ENCODE measurements at places on chromosomes 5 and 9.

- no peak for DNase-seq
Measured at GRCh38 chr5:6791031-6791430, 77.8 kb downstream of the TENT4A start.

GRCh38 chr9:120891245-120891883, 14.4 kb upstream of the PHF19 start:
- DNase-seq, result peak; percentile 72

DNA sequence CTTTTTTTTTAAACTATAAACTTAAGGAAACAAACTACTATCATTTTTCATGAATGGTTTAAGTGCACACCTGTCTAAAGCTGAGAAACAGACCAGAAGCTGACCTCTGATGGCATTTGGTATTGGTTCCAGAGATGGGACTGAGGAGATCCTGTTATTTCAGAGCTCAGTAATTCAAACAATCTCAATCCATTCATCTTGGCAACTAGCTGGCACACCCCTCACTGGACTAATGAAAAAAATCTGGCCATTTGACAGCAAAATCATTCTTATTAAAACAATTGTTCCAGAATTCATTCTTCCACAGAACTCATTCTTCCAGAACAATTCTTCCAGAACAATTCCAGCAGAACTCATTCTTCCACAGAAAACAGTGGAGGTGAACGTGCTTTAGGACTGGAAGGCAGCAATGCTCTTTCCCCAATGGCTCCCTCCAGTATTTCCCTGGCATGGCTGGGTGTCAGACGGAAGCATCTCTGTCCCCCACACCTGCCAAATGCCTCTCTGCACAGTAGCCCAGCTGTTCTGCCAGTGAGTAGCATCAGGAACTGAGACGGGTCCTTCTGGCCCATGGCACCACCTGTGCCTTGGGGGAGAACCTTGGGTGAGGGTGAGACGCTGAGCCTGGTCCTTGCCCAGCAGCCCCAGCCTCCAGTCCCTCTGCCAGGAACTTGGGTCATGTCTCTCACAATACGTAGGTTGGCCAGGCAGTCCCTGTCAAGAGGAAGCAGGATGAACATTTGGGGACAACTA, 87.5 kb upstream of the EQTN start:
- DNase-seq, result no peak

- DNase-seq, result no peak
Measured at GRCh38 chr9:12748016-12748415, 26.8 kb upstream of the LURAP1L start.

DNA sequence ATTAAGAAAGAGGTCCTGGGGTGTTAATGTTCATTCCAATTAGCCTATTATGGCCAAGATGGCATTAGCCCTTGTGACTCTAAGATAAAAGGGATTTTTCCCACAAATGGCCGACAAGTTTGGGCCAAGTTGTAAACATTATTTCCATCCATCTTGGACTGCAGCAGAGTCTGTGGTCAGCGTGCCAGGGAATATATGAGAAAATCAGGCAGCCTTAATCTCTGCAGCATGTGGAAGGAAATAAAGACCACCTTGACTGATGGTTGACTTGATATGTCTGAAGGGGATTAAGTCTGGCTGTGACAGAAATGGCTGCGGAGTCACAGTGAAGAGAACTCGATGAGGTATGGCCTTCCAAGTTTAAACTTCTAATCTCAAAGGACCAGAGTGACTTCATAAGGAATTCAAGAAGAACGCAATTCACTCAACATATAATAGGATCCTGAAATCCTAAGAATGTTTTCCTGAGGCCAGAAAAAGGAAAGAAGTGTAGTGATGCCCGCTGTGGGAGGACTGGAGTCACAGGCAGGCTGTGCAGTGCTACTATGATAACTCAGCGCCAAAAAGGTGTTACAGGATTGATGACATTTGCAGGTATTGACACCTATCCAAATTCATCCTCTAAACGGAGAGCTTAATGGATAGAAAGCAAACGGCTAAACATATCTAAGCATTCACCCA, 287.1 kb downstream of the SEC61B start:
- DNase-seq, result no peak

DNA sequence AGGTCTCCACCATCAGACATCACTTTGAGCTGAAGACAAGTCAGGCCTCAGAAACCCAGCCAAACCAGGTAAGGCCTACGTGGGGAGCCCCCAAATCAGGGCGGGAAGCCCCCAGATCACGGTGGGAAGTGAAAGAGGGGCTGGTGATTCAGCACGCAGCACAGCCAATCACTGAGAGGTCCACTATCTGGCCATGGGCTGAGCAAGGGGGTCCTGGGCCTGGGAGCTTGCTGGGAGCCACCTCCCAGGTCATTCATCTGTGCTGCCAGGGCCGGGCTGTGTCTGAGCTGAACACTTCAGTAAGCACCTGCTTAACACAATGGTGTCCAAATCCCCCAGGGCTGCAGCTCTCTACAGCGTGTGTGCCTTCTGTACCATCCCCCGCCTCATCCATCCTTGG, 15.5 kb downstream of the MED10 start:
- DNase-seq, result no peak

DNA sequence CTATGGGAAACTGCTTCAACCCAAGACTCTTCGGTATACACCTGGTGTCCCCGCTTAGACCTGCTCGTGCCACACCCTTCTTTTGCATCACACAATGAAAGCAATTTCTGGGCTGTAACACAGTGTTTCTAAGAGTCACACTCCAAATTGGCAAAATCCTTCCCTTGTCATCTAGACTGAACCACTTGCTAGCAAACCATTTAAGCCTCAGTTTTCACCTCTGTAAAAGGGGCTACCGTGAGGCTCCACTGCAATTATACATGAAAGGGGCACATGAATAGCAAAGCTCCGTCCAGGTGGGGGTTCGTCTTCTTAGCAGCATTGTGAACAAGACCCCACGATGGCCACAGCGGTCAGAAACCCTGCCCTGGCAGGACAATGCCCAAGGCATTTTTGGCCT, 166.8 kb downstream of the PAX5 start:
- DNase-seq, result no peak

DNA sequence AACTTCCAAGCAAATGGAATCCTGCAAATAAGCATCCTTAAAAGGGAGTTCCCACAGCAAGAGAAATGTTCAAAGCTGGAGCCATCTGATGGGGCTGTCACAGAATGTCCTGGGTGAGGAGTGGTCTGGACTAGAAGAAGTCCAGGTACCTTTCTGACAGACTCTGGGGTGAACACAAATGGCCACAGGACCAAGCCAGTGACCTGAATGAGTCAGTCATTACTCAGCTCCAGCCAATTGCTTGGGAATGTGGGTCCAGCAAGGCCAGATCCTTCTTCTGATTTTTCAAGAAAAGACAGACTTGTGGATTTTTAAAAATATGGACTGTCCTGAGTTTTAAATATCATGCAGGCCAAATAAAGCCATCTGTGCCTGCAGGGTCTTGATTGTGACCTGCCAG, 30.1 kb downstream of the GALNT10 start:
- no peak for DNase-seq

DNA sequence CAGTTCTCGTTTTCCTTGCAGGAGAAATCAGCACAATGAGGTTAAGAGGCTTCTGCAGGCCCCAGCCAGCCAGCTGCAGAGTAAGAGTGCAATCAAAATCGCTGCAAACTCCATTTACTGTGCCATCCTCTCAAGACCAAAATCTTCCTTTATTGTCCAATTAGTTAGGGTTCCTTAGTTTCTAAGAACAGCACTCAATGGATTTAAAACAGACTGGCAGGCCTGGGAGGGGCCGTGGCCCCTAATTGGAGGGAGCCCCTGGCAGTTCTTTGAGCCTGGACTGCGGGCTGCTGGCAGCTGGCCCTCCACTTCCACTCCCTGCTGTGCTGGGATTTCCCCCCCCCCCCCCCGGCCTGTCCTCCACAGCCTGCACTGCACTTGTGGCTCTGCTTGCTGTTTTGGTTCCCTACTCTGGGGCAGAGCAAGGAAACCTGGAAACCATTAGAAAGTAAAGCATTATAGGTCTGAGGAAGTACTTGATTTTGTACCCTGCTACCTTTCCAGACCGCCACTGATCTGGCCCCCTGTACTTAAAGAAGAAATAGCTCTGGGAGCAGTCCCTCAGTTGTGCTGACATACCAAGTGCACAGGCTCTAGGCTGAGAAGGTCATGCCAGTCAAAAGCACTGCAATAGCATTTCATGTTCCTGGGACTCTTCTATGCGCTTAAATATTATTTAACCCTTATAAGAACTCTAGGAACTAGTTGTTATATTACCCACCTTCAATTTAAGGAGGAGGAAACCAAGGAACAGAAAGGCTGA, 129.0 kb downstream of the APBA1 start:
- no peak for DNase-seq

DNA sequence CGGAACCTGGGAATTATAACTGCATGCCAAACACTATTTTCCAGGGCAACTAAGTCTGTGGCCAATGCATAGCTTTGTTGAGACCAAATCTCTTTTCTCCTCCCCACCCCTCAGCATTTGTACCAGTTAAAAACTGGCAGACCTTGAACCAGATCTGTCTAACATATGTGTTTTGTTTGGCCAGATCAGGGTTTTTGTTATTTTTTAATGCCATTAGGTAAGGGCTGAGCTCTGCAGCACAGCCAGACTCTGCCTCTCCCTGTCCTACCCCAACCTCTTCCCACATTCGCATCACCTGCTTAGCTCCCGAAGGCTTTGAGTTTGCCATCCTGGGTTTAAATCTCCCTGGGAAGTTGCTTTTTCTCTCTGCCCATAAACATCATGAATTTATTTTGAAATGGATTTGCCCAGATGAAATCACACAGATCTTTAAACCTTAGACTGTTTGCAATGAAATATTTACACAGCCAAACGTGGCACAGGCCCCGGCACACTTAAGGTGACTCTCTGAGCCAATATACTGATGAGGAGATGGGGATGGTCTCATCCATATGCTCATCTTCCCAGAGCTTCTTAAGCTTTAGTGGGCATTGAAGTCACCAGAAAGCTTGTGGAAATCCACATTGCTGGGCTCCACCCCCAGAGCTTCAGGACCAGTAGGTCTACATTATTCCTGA, 54.0 kb upstream of the ALDH1B1 start:
- DNase-seq, result no peak

- DNase-seq, result no peak
Measured at GRCh38 chr9:76302543-76302942, 91.7 kb downstream of the RFK start.

DNA sequence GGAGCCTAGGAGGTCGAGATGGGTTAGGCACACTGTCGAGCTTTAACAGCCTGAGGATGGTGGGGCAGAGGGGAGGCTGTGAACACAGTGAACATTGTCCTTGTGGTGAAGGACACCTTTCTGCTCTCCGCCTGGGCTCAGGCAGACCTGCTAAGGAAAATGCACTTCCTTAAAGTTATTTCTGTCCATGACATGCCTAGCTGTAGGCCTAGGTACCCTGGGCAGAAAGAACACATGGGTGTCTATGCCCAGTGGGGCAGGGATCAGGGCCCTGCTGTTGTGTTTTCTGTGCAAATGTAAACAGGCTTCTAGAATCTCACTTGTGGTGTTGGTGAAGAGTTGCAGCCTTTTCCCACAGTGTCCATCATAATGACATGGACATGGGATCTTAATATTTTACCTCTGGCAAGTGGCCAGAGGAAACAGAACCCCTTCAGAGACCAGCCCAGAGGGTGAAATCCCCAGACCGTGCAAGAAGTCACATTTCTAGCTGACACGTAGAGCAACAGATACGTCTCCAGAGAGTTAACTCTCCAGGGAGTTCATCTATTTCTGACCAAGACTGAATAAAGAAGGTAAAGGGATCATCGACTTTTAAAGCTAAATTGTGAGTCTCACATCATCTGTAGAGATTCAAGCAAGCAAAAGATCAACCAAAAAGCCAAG, 79.2 kb downstream of the C9orf152 start:
- no peak for DNase-seq

GRCh38 chr5:164097749-164098148, 592.3 kb downstream of the MAT2B start:
- no peak for DNase-seq

DNA sequence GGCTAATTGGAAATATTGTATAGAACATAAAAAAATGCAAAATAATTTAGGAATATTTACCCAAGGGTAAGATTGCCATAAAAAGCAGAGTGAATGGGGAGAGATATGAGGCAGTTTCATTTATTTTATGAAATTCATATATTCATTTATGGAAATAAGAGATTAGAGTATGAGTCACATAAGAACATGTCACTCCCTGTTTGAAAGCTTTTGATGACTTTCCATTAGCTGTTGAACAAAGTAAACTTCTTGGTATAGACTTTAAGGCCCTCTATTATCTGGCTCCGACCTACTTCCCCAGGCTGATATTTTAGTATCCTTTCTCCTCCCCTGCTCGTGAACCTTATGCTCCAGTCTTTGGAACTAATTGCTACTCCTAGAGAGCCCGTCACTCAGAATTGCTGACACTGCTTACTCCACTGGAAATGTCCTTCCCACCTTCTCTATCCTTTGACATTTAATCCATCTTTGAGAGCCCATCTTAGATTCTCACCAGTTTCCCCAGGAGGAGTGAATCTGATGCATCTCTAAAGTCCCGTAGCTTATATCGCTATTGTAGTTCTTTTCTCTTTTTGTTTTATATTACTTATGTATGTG, 8.9 kb upstream of the ACTBL2 start:
- no peak for DNase-seq

- DNase-seq, result no peak
Measured at GRCh38 chr9:17631396-17631795, 52.5 kb downstream of the SH3GL2 start.

- no peak for DNase-seq
Measured at GRCh38 chr5:149640350-149640999, 59.2 kb downstream of the ARHGEF37 start.

DNA sequence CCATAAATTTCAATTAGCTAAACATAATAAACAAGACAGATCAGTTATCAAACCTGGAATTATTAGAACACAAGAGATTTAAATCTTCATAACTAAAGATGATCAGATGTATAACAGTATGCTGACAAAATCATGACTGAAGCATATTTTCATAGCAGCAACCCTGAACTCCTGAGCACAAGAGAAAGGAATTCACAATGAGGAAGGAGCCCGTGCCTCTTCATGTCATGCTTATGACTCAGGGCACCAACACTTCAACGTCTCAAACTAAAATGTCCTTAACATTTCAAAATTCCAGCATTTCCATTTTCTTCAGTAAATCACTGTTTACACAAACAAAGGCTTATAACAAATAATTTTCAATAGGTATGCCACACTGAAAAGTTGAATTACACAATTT, 6.7 kb downstream of the AP3B1 start:
- DNase-seq, result no peak

- no peak for DNase-seq
Measured at GRCh38 chr5:151250346-151251000, 2.5 kb upstream of the GM2A start.

DNA sequence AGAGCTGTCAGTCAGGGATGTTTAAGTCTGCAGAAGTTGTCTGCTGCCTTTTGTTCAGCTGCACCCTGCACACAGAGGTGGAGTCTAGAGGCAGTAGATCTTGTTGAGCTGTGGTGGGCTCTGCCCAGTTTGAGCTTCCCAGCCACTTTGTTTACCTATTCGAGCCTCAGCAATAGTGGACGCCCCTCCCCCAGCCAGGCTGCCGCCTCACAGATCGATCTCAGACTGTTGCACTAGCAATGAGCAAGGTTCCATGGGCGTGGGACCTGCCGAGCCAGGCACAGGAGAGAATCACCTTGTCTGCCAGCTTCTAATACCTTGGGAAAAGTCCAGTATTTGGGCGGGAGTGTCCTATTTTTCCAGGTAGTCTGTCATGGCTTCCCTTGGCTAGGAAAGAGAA, 225.1 kb upstream of the RASA1 start:
- no peak for DNase-seq

DNA sequence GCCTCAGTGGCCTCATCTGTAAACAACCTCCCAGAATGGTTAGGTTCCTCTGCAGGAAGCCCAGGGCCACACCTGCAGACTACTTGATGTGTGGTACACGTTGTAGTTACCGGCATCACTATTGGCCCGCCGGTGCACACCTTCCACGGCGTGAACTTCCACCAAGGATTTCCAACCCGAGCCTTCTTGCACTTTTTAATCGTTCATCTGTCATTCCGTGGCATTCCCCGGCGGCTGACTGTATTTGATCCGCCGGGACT, 5.3 kb upstream of the TRIM41 start:
- peak; percentile 34 for DNase-seq

Data from activated naive CD8-positive, alpha-beta T cell treated with anti-CD3 and anti-CD28 coated beads, Interleukin-2, amount 50 U/mL, for 24 hours (primary cell).